ENCODE measurements at places on chromosomes 7 and 10. TPM values are rescaled to one million over a fixed set of nuclear protein-coding genes. Genes with fewer than 3 reads are reported as not detected.

DNA sequence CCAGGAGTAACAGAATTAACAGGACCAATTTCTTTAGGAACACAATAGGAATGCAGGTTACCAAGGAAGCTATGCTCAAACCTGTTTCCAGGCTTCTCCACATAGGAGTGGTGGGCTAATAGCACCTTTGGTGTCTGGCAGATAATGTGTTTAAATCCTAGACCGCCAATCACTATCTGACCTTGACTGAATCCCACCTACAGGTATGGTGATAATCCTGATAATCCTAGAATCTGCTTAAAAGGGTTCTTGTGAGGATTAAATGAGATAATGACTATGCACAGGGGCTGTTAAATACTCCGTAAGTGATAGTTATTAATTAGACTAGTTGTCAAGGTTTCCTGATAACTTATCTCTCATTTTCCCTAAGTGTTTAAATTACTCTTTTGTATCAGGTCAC lies 81.2 kb downstream of the EPC1 start:
- no peaks in the 10 kb centered on the region for H3K4me1 ChIP-seq
- peaks cover 14% of the 10 kb centered on the region for H3K36me3 ChIP-seq
- no peak overlapping the region for H3K27ac ChIP-seq
- no peaks in the 10 kb centered on the region for H3K27me3 ChIP-seq
- no peak for DNase-seq
- no peak overlapping the region for H3K4me3 ChIP-seq

DNA sequence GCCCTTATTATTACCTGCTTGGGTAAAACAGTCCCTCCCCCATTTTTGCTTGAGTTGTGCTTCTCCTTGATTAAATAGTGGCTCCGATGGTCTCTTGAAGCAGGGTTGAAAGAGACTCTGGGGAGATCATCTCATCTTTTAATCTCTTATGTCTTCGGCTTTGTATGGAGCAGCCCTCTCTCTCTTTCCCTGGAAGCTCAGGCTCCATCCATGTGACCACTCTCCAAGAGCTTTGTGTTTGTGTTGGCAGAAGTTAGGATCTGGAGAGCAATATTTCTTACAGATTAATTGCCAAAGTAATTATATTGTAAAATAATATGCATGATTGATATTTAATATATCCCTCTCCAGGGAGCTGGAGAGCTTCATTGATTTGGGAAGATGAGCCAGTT lies 76.9 kb downstream of the LRRC4 start:
- H3K4me3 ChIP-seq: no peak overlapping the region
- H3K27ac ChIP-seq: no peak overlapping the region

GRCh38 chr7:9961161-9961922 lies 1012.3 kb upstream of the PHF14 start:
- no peak overlapping the region for H3K27ac ChIP-seq
- no peak overlapping the region for H3K4me3 ChIP-seq
- no peak for DNase-seq
- no peaks in the 10 kb centered on the region for H3K27me3 ChIP-seq

GRCh38 chr10:117186832-117187615 lies 10.3 kb upstream of the KCNK18 start:
- H3K27me3 ChIP-seq: no peaks in the 10 kb centered on the region
- no peaks in the 10 kb centered on the region for H3K36me3 ChIP-seq
- no peak overlapping the region for H3K27ac ChIP-seq
- H3K4me1 ChIP-seq: no peaks in the 10 kb centered on the region

DNA sequence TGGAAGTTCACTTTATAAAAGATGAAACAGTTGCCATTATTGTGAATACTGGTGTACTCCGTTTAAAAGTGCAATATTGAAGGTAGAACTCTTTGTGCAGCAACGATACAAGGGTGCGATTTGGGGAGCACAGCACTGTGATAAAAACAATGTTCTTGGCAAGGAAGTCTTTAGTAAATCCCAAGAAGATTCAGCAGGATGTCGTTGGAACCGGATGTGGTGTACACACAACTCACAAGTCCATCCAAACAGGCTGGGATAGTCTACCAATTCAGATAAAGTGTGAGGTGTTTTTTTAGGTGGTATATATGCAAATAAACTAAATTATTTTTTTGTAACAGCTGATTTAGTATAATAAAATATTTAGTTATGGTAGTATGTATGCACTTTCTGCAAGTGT lies 46.7 kb downstream of the ZNF777 start:
- H3K4me3 ChIP-seq: no peak overlapping the region
- H3K27ac ChIP-seq: no peak overlapping the region
- no peaks in the 10 kb centered on the region for H3K36me3 ChIP-seq
- H3K4me1 ChIP-seq: no peaks in the 10 kb centered on the region
- no peak for DNase-seq
- H3K27me3 ChIP-seq: no peaks in the 10 kb centered on the region

GRCh38 chr10:20237091-20237570 lies 420.9 kb downstream of the PLXDC2 start:
- no peak overlapping the region for H3K27ac ChIP-seq
- H3K4me3 ChIP-seq: no peak overlapping the region
- H3K36me3 ChIP-seq: no peaks in the 10 kb centered on the region
- no peaks in the 10 kb centered on the region for H3K27me3 ChIP-seq

GRCh38 chr10:69458430-69459100 lies 7.3 kb downstream of the TSPAN15 start:
- no peak overlapping the region for H3K4me3 ChIP-seq
- no peaks in the 10 kb centered on the region for H3K36me3 ChIP-seq
- H3K27me3 ChIP-seq: no peaks in the 10 kb centered on the region
- no peak for DNase-seq

DNA sequence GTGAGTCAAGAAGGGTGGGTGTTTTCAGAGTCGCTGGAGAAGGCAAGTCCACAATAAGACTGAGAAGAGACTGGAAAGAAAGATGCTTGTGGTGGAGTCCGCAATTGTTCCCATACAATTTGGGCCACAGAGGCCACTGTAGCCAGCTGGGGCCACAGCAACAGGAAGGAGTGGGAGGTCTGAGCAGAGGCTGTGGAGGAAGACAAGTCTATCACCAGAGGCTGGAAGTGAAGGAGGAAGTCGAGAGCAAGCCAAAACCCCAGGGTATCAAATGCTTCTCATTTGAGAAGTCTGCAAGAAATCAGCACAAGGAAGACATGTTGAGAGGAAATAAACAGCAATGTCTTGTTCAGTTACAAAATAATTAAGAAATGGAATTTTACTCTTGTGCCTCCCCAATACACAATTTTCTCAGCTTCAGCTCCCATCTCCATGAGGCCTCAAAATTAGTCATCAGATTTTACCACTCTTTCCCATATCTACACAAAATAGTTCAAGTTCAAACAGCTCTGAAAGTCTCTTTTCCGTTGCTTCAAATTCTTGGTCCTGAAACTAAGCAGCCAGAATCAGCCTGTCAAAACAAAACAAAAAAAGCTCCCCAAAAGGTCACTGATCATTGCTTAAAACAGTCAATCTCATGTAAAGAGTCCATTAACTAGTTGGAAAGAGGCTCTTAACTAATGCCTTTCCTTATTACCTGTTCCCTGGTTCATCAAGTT lies 31.6 kb downstream of the SLC16A12 start:
- H3K4me1 ChIP-seq: peaks cover 3% of the 10 kb centered on the region
- H3K36me3 ChIP-seq: no peaks in the 10 kb centered on the region
- no peak overlapping the region for H3K27ac ChIP-seq
- H3K27me3 ChIP-seq: no peaks in the 10 kb centered on the region
- DNase-seq: no peak
- no peak overlapping the region for H3K4me3 ChIP-seq

GRCh38 chr10:127123626-127124025 lies 72.8 kb downstream of the INSYN2A start:
- no peaks in the 10 kb centered on the region for H3K27me3 ChIP-seq
- no peak overlapping the region for H3K4me3 ChIP-seq
- no peaks in the 10 kb centered on the region for H3K4me1 ChIP-seq
- no peak overlapping the region for H3K27ac ChIP-seq

- H3K27ac ChIP-seq: no peak overlapping the region
- no peaks in the 10 kb centered on the region for H3K4me1 ChIP-seq
- H3K4me3 ChIP-seq: no peak overlapping the region
These were observed 26.3 kb upstream of the COMTD1 start for GRCh38 chr10:75261813-75262705.

DNA sequence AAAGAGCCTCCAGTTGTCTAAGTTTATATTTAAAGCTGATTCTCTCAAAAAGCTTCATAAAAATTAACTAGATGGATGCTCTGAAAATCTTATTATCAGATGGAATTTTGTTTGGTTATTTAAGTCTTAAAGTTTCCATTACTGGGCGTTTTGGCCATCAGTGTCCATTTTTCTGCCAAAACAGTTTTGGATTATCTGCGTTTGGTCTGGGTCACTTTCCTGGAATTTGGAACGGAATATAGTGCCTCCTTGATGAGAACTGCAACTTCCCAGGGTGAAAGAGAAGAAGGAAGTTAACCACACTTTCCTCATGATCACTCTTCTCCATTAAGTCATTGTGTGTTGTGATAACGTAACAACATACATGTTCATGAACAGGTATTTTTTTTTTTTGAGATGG lies 764.9 kb upstream of the AUTS2 start:
- no peaks in the 10 kb centered on the region for H3K36me3 ChIP-seq
- no peak for DNase-seq
- H3K27ac ChIP-seq: no peak overlapping the region
- no peaks in the 10 kb centered on the region for H3K4me1 ChIP-seq

DNA sequence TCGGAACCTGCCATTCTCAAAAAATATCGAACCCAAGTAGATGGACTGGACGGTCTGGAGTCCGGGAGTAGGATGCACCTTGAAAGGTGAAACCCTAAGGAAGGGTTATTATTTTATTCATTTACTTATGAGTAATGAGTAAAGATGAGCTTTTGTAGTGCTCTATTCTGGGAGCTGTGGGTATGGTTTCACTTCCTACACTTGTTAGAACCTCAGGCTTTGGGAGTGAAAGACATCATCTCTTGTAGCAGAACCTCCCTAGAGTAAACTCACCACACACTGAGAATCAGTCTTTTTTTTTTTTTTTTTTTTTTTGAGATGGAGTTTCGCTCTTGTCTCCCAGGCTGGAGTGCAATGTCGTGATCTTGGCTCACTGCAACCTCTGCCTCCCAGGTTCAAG lies 389.4 kb upstream of the AUTS2 start:
- no peak overlapping the region for H3K4me3 ChIP-seq
- H3K27me3 ChIP-seq: no peaks in the 10 kb centered on the region
- no peaks in the 10 kb centered on the region for H3K36me3 ChIP-seq
- H3K4me1 ChIP-seq: peaks cover 22% of the 10 kb centered on the region
- DNase-seq: peak; percentile 62
- peak overlapping the region; percentile 23 for H3K27ac ChIP-seq

DNA sequence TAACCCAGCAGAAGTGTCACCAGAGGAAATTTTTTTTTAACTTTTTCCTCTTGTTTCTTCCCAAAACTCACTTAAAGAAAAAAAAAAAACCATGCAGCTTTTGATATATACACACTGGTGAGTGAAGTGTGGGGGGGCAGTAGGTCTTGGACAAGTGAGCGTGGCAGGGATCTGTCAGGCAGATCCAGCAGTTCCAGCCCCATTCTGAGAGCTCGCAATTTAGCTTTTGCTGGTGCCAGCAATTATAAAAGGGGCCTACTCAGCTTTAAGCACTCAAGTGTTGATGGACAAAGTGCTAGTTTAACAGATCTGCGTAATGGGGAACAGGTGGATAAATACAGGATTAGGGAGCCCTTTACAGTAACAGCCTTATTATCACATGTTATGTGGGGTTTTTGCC lies 619.2 kb upstream of the GALNT17 start:
- no peak for DNase-seq
- H3K27ac ChIP-seq: no peak overlapping the region
- no peaks in the 10 kb centered on the region for H3K36me3 ChIP-seq
- no peak overlapping the region for H3K4me3 ChIP-seq

- no peaks in the 10 kb centered on the region for H3K36me3 ChIP-seq
- no peak for DNase-seq
- peaks cover 8% of the 10 kb centered on the region for H3K4me1 ChIP-seq
- H3K4me3 ChIP-seq: no peak overlapping the region
These were observed 1.2 kb downstream of the UPP1 start for GRCh38 chr7:48090095-48090805.

GRCh38 chr10:26479766-26480492 lies 41.8 kb downstream of the APBB1IP start:
- peak; percentile 61 for DNase-seq
- H3K4me1 ChIP-seq: peaks cover 68% of the 10 kb centered on the region
- no peak overlapping the region for H3K4me3 ChIP-seq
- H3K27me3 ChIP-seq: no peaks in the 10 kb centered on the region
- H3K36me3 ChIP-seq: no peaks in the 10 kb centered on the region

DNA sequence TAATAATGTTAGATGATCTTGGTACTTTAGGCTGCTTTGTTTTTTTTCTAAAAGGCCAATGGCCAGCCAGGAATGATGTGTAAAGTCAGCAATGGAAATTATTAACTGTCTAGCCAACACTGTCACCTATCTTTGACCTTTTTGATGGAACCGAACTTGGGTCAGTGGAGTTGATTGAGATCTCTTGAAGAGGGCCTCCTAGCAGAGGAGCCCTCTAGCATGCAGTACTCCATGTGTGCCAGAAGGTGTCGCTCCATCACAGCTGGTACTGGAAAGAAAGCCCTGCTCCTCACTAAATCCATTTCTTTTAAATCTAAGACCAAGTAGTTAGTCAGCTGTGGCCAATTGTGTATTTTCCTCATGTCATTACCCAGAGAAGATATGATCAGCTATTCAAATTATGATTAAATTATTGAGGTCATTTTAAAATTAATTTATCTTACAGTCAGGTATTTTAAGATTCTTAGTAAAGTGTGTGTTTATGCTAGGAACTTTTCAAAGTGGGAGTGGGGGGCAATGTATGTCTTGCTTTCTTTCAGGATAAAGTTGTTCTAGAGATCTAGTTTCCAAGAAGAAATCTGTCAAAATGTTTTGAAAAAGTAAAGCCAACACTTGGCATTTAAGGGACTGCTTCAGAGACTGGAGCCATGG lies 33.1 kb upstream of the CROT start:
- peak; percentile 70 for DNase-seq
- no peaks in the 10 kb centered on the region for H3K36me3 ChIP-seq
- no peak overlapping the region for H3K27ac ChIP-seq
- H3K27me3 ChIP-seq: no peaks in the 10 kb centered on the region

DNA sequence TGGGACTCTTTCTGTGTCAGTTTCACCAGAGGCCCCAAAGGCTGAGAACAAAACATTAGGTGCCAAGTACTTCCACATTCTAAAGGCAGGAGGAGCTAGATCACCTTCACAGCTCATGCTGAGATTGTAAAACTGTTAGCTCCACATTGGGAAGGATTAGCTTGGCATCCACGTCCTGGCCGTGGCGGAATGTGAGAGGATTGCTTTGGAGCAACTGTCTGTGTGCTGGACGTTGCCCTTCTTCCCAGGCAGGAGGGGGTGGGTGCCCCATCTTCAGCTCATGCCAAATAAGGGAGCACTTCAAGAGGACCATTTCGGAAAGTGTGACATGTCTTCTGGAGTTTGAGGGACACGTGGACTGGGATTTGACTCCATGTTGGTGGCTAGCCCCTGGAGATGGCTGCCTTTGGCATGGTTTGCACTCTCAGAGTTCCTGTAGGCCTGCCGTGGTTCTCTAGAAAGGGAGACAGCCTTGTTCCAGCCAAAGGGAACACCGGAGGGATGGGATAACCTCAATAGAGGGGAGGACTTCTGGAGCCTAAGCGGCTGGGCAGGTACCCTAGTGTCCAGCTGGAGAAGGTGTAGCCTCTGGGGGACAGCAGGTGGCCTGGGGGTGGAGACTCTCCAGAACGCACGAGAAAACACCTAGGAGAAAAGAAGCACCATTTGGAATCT lies 19.9 kb upstream of the FMC1 start:
- no peaks in the 10 kb centered on the region for H3K27me3 ChIP-seq
- no peak overlapping the region for H3K4me3 ChIP-seq
- no peak overlapping the region for H3K27ac ChIP-seq
- no peak for DNase-seq
- H3K4me1 ChIP-seq: no peaks in the 10 kb centered on the region

MCU gene
- 11.7 TPM for polyA plus RNA-seq

OR2A42 gene
- 0.13 TPM for polyA plus RNA-seq

MAD1L1 gene
- polyA plus RNA-seq: 86.7 TPM

IFIT2 gene
- polyA plus RNA-seq: 3.6 TPM

GLI3 gene
- polyA plus RNA-seq: not detected

LBX1 gene
- not detected for polyA plus RNA-seq

JCAD gene
- not detected for polyA plus RNA-seq

ANKRD30A gene
- not detected for polyA plus RNA-seq

LRIT1 gene
- not detected for polyA plus RNA-seq
